HuH-7.5 (cell line): ENCODE measurements at places on chromosomes 7 and 10.

DNA sequence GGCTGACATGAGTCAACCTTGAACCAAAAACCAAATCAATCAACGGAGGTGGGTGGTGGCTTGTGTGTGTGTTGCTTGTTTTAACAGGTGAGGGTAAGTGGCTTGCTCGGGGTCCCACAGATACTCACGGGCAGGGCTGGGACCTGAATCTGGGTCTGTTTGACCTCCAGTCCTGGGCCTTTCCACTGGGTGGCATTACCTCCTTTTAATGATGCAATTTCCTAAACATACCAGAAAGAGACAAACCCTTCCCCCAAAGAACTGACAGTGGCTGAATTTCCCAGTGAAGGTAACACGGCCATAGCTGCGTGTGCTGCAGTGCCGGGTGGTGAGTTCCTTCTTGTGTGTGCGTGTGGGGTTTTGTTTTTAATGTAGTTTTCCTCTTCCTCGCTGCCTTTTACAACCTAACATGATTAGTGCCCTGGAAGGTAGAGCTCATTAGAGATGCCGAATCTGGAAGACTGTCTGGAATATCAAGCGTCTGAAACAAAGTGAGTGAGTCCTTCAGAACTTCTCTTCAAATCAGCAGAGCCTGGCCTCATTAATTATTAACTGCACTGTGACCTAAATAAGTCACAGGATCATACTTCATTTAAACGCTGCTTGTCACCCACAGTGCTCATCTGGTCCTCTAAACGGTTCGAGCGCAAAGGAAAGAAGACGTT is 166.1 kb upstream of the TCERG1L start:
- no peak for DNase-seq

DNA sequence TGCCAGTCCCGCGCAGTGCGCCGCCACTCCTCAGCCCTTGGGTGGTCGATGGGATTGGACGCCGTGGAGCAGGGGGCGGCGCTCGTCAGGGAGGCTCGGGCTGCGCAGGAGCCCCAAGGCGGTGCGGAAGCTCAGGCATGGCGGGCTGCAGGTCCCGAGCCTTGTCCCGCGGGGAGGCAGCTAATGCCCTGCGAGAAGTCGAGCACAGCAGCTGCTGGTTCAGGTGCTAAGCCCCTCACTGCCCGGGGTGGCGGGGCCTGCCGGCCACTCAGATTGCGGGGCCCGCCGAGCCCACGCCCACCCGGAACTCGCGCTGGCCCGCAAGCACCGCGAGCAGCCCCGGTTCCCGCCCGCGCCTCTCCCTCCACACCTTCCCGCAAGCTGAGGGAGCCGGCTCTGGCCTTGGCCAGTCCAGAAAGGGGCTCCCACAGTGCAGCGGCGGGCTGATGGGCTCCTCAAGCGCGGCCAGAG is 14.4 kb upstream of the WASL start:
- no peak for DNase-seq

DNA sequence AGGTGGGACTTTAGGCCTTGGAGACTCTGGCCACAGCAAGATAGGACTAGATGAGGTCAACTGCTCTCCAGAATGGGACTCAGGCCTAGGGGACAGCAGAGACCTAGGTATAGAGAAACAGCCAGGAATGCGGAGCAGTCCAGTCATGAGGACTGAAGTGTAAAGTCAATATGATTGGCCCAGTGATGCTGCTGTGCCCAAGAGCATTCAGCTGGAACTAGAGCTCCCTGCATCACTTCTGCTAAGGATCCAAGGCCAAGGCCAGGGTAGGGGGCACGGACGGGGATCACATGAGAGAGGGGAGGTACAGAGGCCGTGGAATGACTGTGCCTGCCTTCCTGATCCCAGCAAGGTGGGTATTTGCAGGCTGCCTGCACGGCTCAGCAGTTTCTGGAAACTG is 237.9 kb downstream of the FRMD4A start:
- DNase-seq: no peak

DNA sequence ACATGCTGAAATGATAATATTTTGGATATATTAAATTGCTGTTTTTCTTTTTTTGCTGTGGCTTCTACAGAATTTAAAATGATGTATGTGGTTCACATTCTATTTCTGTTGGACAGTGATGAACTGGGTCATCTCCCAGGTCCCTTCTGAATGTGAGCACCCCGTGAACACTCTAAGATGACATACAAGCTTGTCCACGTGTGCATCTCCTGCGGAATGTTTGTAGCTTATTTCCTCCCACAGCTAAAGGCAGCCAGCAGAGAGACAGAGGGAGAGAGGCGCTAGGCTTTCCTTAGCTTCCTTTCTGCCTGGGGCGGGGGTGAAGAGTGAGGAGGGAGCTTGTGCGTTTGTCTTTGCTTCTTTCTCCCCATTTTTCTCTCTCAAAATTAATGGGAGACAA is 219.1 kb downstream of the EMX2 start:
- DNase-seq: no peak

- no peak for DNase-seq
Observed at GRCh38 chr10:122733443-122733842, 33.8 kb upstream of the C10orf120 start.

DNA sequence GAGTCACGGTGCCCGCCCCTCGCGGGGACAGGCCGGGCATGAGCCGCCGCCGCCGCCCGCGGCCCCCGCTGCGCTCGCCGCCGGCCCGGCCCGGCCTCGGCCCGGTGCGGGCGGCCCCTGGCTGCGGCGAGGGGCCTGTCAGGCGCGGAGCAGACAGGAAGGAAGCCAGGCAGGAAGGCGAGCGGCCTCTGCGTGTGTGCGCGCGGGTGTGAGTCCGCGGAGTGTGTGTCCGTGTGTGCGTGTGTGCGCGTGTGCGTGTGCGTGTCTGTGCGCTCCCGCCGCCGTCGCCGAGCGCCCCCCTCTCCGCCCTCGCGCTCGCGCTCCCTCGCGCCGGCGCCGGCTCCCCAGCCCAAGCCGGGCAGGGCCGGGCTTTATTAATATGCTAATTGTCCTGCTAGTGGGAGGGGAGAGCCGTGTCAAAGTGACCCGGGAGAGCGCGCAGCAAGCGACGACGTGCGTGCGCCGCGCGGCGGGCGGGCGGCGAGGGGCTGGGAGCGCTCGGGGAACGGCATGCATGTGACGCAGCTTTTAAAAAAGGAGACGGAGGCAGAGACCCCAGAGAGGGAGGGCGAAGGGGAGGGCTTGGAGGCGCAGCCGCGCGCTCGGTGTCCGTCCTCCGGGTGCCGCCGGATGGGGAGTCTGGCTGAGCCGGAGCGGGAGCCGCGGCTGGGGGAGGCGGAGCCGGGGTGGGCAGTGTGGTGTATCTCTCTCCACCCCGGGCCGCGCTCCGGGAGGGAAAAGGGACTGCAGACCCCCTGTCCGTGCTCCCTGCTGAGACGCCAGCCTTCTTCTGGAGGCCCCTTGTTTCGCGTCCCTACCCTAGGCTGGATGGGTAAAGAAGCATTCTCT is at the start of gene LDB1:
TSS of gene LDB1 (minus strand) at position 227 of the 849 bp plus-strand sequence. CDS start 258 bp downstream, outside the sequence.
- peak; percentile 89 for DNase-seq

- DNase-seq: no peak
Observed at GRCh38 chr7:111096997-111097396, 6.1 kb downstream of the LRRN3 start.

GRCh38 chr7:98054585-98054984 is 52.1 kb upstream of the LMTK2 start:
- DNase-seq: no peak

DNA sequence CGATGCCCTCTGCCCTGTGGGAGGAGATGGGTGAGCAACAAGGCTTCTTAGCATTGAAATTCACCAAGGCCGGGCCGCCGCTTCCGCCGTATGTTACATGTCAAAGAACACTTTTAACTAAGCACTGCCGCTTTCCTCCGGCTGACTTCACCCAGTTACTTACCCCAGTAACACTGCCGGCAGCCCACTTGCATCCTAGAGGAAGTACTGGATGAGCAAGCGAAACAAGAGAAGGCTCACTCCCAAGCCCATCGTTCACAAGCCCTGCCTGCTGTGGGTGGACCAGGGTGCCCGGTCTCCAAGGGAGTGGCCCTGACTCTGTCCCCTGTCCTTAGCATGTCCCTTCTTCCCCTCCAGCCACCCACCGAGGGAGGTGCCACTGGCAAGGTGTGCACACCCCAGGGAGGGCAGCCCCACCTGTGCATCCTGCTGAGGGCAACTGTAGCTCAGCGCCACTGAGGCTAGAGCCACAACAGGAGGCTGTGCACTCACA is 73.1 kb upstream of the EBF3 start:
- DNase-seq: no peak

DNA sequence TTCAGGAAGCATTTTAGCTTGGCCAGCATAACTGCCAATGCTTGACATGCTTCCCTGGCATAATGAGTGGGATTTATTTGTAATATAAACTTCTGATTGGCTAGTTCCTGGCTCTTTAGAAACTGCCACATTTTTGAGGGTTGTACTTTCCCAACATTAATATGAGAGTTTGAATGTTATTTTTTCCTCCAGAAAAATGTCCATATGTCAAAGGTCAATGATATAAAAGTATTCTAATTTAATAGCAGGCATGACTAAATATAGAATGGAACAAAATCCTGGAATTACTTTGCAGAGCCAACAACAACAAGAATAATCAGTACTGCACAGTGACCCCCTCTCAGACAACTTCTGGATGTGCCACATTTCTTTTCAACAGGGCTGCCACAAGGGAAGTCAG is 352.6 kb downstream of the PRPF18 start:
- DNase-seq: no peak

GRCh38 chr10:24690961-24691512 is 32.6 kb downstream of the ARHGAP21 start:
- no peak for DNase-seq

- peak; percentile 51 for DNase-seq
Observed at GRCh38 chr7:130896898-130897514, 163.0 kb upstream of the KLF14 start.

GRCh38 chr7:11193131-11193867 is 219.6 kb downstream of the PHF14 start:
- no peak for DNase-seq

GRCh38 chr7:74479066-74479781 is 25.5 kb downstream of the GTF2IRD1 start:
- no peak for DNase-seq

DNA sequence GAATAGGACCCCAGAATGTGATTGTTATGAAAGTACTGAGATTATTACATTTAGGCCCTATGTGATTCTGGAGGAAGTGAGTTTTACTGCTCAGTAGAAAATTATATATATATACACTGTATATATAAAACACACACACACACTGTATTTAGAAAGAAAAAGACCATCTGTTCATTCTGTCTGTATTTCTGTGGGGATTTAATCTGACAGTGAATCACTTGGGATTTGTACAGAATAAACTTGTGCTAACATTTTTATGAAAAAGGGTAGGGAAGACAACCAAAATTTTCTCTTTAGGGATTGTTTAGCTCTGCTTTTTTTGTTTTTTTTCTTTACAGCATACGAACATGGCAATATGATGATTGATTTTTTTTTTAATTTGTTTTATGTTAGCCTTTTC is 142.7 kb downstream of the EXOC4 start:
- DNase-seq: no peak

- DNase-seq: no peak
Observed at GRCh38 chr7:87517136-87517815, 41.8 kb upstream of the ABCB4 start.
